ENCODE measurements at places on chromosomes 4 and X.

DNA sequence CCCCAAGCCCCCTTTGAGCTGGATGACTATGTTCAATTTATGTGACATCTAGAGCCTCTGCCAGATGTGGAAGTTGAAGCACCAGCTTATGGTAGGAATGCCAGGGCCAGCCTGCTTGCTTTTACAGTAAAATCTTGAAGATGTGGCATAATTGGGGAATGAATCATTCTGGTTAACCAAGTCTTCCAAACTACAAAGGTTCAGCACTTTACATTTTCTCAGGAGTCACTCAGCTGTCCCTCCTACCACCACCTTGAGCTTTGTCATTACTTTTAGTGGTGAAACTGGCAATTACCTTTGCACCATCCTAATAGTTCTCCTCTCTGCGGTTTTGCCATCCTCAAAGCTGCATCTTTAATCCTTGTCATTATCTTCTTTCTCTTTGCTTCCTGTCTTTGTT lies 172.2 kb downstream of the HS6ST2 start:
- DNase-seq: no peak

DNA sequence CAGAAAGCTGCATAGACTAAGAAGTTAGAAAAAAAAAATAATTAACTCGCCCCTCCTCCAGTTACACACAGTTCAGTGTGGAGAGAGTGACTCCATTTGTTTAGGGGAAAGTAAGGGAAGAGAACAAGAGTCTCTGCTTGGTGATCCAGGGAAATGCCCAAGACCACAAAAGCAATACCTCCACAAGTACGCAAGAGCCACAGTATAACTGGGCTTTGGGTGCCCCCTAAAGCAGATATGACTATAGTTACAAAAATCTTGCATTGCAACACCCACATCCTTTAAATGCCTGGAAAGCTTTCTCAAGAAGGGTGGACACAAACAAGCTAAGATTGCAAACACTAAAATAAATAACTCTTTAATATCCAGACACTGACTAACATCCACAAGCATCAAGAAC lies 164.2 kb upstream of the NRK start:
- no peak for DNase-seq

DNA sequence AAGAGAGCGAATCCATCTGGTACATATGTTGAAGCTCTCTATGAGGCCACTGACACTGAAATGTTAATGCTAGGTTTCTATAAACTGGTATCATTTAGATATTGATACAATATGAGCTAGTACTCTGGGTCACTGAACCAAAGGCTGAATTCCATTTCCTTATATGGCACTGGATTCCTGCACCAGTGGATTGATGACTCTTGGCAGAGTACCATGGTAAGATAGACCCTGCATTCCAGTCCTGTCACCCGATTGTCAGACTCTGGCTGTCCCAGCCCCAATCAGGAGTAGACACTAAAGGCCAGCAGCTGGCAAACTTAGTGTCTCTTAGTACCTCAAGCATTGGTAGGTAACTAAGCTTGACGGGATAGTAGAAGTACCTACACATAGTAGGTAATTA lies 44.0 kb upstream of the EOLA2 start:
- no peak for DNase-seq

- DNase-seq: no peak
Measured at GRCh38 chr4:186949847-186950246, 226.2 kb upstream of the FAT1 start.

DNA sequence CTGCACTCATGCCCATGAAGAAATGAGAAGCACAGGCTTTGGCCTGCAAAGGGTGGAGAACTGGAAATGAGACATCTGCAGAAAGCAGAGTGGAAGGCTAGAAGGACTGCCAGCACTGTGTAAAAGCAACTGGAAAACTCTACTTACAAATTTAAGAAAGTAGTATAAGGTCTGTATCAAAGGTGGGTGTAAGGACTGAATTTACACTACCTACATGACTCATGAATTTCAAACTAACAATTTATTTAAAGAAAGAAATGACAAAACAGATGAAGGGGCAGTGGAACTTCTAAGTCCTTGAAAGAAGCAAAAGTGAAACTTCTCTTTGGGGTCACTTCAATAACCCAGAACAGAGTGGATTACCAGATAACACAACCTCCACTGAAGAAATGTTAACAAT lies 71.2 kb downstream of the SLC10A7 start:
- no peak for DNase-seq

GRCh38 chr4:184298254-184298653 lies 80.6 kb upstream of the ENPP6 start:
- DNase-seq: no peak

DNA sequence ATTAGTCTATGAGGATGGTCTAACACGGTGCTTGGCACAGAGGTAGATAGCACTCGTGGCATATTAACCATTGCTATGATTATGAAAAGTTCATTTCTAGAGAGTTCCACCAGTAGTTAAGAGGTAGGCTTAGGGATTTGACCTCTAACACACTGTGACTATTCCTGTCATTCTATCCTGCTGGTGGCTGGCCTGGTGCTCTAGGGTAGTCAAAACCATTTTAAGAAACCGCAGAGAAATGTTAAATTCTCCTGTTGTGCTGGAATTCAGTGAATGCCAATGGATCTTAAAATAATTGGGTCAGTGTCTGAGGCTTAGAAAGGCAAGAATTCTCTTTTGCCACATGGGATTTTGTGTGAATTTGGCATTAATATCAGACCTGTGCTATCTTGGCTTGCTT lies 53.9 kb downstream of the VGLL1 start:
- peak; percentile 17 for DNase-seq

DNA sequence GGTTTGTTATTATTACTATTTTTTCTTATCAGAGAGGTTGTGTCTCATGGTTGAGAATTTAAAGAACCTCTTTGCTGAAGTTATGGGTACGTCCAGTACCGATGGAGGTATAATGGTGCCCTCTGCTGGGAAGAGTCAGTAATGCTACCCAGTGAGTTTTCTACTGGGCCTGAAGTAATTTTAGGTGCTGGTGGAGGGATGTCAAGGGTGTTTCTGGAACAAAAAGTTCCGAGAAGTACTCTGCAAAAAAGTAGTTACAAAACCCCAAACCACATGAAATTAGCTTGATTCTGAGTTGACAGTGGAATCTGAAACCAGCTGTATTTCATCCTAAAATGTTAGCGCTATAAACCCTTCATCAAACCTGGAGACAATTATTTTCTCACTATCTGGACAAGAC lies 102.5 kb upstream of the MID1 start:
- peak; percentile 71 for DNase-seq

- peak; percentile 12 for DNase-seq
Measured at GRCh38 chr4:72665171-72665968, 96.3 kb upstream of the ADAMTS3 start.

GRCh38 chr4:180240670-180241069 lies 2002.5 kb upstream of the TENM3 start:
- DNase-seq: no peak

GRCh38 chr4:78464265-78464664 lies 87.3 kb upstream of the ANXA3 start:
- no peak for DNase-seq

- DNase-seq: no peak
Measured at GRCh38 chrX:69207216-69207615, 42.0 kb upstream of the PJA1 start.

DNA sequence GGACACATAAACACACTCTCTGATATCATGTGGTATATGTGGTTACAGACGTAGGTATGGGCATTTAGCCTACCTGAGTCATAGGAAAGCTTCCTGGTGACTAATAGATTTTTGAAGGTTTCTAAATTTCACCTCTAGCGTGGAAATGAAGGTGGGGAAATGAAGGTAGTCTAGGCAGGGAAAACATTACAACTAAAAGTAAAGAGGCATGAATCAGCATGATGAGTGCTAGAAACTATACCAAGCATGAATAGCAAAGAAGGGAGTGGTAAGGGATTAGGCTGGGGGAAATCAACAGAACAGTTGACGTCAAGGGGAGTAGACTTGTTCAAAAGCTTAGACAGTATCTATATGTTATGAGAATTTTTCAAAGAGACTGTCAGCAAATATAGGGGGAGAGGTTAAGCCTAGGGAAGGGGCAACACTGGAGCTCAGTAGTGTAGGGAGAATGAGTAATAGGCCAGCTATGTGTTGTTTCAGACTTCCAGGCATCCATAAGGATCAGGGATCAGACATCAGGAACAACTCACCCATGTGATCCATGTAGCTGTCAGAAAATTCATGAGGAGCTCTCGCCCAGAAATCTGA lies 279.3 kb upstream of the DIPK2B start:
- no peak for DNase-seq

- no peak for DNase-seq
Measured at GRCh38 chr4:153023692-153024394, 87.7 kb downstream of the FHDC1 start.

GRCh38 chr4:1973218-1973617 lies 35.6 kb downstream of the NELFA start:
- DNase-seq: no peak

GRCh38 chrX:48834383-48834709 lies 1.1 kb downstream of the PCSK1N start:
- DNase-seq: no peak

- DNase-seq: no peak
Measured at GRCh38 chrX:140298960-140299825, 205.7 kb downstream of the SOX3 start.

GRCh38 chrX:11269006-11269405 lies 24.2 kb upstream of the AMELX start:
- no peak for DNase-seq

- DNase-seq: no peak
Measured at GRCh38 chr4:102390438-102390837, 45.2 kb upstream of the SLC39A8 start.

GRCh38 chr4:109912706-109913595 lies at the start of gene EGF:
Gene EGF, plus strand, starts transcription at chr4:109912883. Its CDS starts 453 bp downstream, at chr4:109913336.
- peak; percentile 54 for DNase-seq

- DNase-seq: no peak
Measured at GRCh38 chrX:18707426-18708049, at the start of gene PPEF1. Gene PPEF1, plus strand, starts transcription at chrX:18707645. Its CDS starts 136 bp downstream, at chrX:18707781.

DNA sequence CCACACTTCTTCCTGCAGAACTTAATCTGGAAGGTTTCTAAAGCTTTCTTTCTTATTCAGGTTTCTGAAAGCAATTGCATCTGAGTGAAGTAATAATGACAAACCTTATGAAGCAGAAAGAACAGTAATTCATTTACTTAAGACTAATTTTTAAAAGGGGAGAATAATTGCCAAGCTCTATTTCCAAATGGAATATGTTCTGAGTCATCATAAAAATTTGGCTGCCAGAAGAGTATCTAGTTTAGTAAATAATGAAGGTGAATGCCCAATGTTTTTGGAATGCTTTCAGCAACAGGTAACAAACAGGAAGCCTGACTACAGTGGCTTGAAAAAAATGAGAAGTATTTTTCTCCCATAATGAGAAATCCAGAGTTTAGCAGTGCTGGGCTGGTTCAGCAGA lies 227.3 kb upstream of the TET2 start:
- no peak for DNase-seq

DNA sequence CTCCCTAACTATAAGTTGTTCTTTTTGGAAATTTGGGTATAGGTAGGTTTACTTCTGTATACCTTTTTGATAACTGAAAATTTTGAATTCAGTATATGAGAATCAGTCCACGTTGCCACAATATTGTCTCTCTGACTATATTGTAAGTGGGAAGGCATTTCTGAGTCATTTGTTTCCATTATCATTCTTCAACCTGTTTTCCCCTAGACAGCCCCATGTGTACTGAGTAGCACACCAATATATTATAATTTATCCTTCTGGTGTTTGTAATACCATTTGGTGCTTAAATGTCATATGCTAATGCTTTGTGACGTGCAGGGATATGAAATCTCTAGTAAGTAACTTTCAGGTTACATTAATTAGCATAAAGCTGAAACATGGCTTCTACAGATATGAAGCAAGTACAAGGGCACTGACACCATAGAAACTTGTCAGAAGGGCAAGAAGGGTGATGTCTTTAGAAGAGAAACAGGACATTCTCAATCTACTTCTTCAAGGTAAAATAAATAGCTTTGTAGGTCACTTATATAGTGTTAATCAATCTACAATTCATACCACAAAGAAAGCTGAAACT lies 27.7 kb downstream of the PAK3 start:
- no peak for DNase-seq

DNA sequence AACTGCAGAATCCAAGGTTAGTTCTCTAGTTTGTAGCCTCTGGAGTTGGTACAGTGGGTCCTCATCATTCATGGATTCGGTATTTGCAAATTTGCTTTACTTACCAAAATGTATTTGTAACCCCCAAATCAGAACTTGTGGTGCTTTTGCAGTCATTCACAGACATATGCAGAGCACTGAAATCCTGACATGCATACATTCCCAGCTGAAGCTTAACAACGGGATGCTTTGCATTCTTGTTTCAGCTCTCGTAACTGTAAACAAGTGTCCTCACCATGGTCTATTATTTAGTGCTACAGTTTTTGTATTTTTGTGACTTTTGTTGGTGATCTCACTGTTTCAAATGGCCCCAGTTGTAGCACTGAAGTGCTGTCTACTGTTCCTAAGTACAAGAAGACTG lies 16.1 kb downstream of the BEND4 start:
- peak; percentile 74 for DNase-seq

GRCh38 chrX:7139202-7140081 lies 8.1 kb upstream of the STS start:
- no peak for DNase-seq

DNA sequence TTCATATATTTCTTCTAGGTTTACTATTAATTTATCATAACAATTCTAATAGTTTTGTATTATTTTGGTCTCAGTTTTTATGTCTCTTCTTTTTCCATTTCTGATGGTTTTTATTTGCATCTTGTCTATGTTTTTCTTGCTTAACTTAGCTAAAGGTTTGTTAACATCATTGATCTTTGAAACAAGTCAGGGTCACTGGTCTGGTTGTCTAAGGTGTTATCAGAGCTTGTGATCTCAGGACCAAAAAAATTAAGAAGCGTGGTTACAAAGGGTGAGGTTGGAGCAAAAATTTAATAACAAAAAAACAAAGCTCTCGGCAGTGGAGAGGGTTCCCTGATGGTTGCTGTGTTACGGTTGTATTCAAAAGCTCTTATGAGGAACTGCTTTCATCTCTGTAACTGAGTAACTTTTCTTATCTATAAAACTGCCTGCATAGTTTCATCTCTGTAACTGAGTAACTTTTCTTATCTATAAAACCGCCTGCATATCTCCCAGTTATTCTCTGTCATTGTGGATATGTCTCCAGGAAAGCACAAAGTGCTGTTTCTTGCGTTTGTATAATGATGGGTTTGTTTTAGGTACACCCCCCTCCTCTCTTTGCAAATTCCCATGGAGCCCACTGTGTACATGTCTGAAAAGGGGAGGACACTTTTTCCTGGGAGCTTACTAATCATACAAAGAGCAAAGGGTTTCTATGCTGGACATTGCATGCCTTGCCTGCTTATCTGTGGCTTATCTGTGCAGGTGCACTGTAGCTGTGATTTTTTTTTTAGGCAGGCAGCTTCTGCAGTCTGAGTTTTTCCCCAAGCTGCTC lies 62.4 kb upstream of the UGT2B15 start:
- DNase-seq: no peak

Data from GM23338 (cell line).